ENCODE measurements at places on chromosomes 11 and 22.

- DNase-seq, result no peak
Measured at GRCh38 chr11:104917271-104918112, 19.2 kb upstream of the CASP12 start.

DNA sequence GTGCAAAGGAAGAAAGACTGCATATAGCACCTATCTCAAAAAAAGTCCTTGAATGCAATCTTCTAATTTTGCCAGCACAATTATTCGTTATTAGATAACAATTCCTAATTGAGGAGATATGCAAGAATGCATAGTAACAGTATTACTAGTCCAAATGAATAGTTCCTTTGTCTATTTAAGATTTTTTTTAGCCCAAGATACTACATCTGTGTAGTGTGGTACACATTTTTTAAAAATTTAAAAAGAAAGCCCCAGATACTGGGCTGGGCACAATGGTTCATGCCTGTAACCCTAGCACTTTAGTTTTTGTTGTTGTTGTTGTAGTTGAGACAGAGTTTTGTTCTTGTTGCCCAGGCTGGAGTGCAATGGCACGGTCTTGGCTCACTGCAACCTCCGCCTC lies 43.7 kb downstream of the RAB6A start:
- DNase-seq, result no peak

DNA sequence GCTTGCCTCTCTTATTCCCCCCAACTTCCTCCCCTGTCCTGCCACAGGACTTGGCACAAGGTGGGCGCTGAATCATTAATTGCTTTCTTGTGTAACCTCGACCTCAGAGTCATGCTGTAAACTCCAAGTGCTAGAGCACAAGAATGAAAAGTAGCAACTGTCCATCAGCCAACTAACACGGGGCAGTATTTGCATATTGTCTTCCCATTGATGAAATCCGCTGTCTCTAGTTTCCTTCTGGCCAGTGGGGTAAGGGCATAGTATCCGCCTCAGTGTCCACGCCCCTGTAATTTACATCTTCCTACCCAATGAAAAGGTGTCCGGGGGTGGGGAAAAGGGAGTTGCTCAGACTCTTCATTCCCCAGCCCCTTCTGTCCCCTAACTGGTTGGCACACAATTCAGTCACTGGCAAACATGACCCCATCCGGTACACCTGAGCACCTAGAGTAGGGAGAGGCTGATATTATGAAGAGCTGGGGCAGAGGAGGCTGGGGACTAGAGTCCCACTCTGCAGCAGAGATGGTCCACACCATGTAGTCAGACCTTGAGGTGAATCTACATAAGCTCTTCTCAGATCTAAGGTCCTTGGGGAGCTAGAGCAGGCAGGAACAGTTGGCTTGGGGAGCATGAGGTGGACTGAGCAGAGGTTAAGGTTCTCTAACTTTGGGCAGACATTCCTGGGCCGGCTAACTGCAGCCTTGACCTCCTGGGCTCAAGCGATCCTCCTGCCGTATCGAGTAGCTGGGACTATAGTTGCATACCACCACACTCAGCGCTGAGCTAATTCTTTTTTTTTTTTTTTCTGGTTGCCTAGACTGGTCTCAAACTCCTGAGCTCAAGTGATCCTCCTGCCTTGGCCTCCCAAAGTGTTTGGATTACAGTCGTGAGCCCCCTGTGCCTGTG lies 6.8 kb upstream of the GGA1 start:
- DNase-seq, result no peak

DNA sequence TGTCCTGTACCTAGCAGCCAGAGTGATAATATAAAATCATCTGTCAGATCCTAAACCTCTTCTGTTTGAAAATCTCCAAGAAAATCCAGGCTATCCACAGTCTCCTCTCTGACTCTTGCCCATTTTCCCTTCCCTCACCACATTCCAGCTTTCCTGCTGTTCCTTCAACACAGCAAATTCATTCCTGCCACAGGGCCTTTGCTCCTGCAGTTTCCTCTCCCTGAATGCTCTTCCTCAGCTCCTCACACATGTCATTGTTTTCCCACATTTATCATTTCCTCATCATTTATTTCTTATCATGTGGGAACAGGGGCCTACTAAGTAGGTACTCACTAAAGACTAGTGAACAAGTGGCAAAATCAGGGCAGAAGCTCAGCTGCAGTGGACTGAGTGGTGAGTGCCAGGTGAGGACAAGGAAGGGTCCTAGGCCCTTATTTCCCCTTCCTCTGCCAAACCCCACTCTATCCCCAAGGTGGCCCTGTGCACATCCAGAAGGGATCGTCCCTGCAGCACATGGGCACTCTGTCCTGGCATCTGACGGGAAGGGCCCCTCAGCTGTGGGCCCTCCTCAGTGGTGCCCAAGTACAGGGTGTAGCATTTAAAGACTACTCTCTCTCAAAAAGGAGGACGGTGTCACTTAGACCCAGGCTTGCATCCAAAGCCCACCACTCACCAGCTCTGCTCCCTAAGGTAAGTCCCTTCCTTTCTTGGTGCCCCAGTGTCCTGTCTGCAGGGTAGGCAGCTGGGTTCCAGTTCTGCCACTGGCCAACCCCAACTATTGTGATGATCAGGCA lies 2.0 kb downstream of the LRRC32 start:
- DNase-seq, result no peak

- DNase-seq, result no peak
Measured at GRCh38 chr22:30781271-30781875, 86.7 kb downstream of the OSBP2 start.

All from activated CD8-positive, alpha-beta memory T cell treated with anti-CD3 and anti-CD28 coated beads for 24 hours (primary cell).